Spinal cord (tissue), 10 donors: ENCODE measurements at places on chromosomes 4 and X. TPM values are rescaled to one million over a fixed set of nuclear protein-coding genes. Genes with fewer than 3 reads are reported as not detected.

Gene USP17L29
- total RNA-seq = not detected

GRCh38 chr4:46484881-46485280, 95.0 kb upstream of the GABRA2 start:
- DNase-seq = no peak

GRCh38 chr4:123785538-123785937, 388.9 kb downstream of the SPRY1 start:
- peak; percentile 47 for DNase-seq

GRCh38 chrX:7447801-7448499, 300.0 kb upstream of the PUDP start:
- no peak for DNase-seq

- DNase-seq = peak; percentile 71
These were observed at the start of gene UBQLN2 for GRCh38 chrX:56563231-56564161. UBQLN2 (plus strand) TSS chrX:56563627; CDS start chrX:56563874, 247 bp downstream.

- DNase-seq = no peak
These were observed 19.1 kb upstream of the PHF8 start for GRCh38 chrX:54063361-54063760.

DNA sequence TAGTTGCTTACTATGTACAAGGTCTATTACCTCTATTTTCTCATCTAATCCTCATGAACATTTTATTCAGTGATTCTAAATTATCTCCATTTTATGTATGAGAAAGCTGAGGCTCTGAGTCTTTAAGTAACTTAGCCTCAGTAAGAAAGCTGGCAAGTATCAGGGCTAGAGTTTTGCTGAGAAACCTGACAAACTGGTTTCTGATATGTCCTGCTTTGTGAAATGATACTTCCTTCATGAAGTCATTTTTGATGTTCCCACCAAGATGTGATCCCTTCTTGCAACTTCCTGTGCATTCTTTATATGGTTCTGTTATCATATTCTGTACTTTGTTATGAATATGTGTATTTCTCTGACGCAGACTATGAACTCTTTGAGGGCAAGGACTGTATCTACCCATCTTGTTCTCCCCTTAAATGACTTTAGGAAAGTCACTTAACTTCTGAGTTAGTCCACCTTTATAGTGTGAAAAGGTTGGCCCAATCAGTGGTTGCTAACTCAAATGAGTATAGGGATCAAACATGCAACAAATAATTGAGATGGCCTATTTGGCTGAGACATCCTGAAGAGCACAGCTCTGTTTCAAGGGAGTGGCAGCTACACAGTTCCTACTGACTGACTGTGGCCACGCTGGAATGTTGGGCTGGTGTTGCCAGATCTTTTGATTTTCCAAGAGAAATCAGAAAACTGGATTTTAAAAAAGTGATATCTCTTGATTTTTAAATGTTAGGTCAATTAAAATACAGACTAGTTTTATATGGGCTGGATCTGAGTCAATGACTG, 127.9 kb upstream of the AMOT start:
- DNase-seq = no peak

GRCh38 chrX:119647552-119648420, 41.6 kb upstream of the NKRF start:
- no peak for DNase-seq

- DNase-seq = no peak
These were observed 13.9 kb downstream of the CSN2 start for GRCh38 chr4:69951602-69952001.
